ENCODE measurements at places on chromosomes 3 and 15.

GRCh38 chr3:72844436-72844993 is 3.7 kb downstream of the SHQ1 start:
- no peak for DNase-seq

DNA sequence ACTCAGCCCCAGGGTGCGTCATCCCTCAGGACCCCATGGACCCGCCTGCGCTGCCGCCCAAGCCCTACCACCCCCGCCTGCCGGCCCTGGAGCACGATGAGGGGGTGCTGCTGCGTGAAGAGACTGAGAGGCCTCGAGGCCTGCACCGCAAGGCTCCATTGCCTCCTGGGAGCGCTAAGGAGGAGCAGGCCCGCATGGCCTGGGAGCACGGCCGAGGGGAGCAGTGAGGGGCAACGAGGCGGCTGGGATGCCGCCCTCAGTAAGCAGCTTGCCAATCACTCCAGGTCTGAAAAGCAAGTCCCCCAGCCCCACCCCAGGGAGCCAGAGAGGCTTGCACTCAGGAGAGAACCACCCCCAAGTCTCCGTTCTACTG is 3.8 kb upstream of the MANF start:
- DNase-seq = no peak

DNA sequence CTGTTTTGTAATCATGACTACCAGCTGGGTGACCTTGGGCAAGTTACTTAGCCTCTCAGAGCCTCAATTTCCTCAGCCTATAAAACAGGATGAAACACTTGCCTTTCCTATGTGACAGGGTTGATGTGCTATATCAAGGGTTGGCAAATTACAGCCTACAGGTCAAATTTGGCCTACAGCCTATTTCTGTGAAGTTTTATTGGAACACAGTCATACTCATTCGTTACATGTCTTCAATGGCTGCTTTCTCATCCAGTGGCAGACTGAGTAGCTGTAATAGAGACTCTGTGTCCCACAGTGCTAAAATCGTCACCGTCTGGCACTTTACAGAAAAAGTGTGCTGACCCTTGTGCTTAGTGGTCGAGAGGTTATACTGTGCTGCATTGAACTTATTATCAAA is 16.6 kb downstream of the ABHD6 start:
- DNase-seq = no peak

GRCh38 chr15:80168421-80168820 is 15.6 kb downstream of the FAH start:
- DNase-seq = no peak

GRCh38 chr3:16992198-16992597 is 107.4 kb downstream of the PLCL2 start:
- DNase-seq = no peak

DNA sequence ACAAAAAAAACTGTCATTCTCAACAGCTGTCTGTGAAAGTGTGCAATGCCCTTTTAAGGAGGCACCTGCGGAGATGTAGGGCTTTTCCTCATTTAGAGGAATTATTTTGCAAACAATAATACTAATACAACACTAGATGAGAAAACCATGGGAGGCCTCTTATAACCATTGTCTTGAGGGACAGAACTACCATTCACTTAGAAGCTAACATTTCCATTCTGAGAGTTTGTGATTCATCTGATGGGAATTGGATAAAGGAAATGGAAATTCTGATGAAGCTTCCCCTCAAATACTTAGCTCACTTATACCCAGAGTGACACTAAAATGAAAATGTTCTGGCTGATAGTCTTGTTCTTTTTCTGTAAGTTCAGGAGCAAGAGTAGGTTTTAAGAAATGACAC is 147.7 kb downstream of the CADPS start:
- DNase-seq = no peak

GRCh38 chr15:33988384-33988783 is 20.1 kb downstream of the CHRM5 start:
- no peak for DNase-seq

DNA sequence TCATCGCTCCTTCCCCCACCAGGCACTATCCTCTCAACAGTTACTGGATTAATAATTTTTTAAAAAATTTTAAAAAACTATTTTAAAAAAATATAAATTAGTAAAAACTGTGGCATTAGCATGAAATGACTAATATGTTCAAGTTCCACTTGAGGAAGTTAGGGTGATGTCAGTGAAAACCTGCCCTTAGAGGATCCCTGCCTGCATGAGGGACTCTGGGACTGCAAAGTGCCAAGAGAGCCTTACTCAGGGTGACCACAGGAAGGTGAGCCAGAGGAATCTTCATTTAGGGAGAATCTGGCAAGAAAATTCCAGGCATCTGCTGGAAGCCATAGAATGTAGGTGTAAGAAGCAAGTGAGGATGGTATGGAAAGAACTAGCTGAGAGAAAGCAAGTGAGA is 157.7 kb upstream of the BCL6 start:
- DNase-seq = no peak

DNA sequence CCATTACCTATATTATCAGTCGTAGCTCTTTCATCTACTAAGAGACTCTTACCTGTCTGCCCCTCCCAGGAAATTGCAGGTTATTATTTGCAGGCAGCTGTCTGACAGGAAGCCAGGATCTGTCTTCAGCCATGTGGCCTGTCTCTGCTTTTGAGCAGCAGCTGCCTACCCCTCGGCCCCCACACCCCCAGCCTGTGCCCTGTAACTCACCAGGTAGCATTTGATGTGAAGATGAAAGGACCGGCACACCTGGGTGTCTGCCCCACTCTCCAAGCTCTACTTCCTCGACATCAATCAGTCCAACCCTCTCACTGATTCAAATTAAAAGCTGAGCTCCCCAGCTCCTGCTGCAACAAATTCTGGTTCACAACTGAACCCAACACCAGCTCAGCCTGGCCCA is 197.2 kb upstream of the CTNNB1 start:
- DNase-seq = no peak

DNA sequence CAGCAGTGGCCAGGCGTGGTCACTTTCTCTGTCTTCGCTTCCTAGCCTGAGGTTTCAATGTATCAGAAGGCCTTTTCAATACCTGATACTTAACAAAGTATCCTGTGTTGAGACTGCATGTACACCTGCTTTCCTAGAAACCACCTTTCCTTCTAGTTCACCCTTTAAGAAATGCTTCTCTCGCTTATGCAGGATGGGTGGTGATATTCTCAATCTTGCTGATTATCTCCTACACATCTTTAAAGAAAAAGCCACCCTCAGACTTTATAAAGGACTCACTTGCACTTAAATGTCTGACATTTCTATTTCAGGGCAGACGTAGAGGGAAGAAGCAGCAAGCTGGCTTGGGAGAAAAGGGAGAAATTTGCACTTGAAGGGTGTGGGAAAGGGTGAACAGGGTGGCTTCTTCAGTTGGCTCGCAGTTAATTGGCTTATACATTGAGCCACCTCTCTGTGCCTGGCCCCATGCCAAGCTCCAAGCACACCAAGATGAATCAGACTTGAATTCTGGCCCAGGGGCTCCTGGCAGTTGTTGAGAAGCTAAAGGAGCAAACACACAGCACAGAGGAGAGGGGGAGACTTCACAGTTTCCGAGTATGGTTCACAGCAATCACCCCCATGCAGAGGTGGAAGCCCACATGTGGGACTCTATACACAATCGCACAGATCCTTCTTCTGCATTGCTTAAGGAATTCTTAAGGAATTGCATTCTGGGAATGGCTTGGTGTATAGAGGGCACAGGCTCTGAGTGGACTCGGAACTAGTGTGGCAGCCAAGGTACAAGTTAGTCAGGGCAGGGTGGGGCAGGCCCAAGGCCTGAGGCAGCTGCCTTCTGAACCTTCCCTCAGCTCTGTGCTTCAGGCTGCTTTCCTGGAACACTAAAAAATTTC is 1.3 kb downstream of the ARL6IP5 start:
- DNase-seq = no peak

DNA sequence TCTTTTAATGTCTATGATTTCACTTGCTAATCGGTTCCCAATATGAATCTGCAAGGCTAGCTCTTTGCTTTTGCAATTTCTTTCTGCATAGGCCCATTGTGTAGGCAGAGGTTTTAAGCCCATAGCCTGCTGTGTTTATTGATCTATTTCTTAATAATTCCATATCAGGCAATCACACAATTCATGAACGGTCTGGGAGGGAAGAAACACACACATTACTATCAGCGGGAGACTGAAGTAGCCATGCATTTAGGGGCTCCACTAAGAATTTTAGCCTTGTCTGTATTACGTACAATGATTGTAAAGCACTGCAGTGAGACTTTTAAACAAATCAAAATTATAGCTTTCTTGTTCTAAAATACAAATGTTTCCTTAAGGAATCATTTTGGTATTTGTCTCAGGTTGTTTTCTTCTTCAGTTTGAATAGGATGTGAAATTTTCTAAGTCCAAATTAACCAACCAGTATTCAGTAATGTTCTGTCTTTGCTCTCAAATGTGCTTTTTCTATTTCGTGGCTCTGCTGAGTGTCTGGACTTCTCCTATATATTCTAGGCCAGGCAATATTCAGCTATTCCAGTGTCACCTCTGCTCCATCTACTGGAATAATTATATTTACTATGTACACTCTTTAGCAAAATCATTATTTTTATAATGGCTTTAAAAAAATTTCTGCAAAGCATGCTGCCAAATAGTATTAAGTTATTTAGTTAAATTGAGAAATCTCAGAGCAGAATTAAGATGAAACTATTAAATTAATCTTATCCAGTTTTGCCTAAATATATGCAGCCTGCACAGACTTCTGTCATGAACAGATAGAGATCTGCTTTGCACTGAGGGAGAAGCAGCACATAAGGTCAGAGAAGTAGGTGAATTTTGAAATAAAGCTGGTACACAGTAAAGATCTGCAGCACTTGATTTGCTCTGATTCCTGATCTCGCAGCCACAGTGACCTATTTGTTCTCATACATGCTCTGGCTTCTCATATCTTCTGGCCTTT is 103.0 kb upstream of the NAALADL2 start:
- no peak for DNase-seq

DNA sequence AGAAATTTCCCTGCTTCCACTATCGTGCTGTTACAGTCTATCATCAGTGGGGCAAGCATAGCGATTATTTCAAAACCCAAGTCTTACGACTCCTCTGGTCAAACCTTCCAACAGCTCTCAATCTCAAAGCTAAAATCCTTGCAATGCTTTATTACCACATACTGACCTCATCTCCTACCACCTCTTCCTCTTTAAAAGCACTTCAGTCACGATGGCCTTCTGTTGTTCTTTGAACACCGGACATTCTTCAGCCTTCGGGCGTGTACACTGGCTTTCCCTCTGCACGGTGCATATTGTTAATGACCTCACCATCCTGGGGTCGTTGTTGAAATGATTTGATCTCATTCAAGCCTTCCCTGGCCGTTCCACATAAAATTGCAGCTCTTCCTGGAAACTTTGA is 31.1 kb downstream of the MAGEL2 start:
- DNase-seq = no peak

DNA sequence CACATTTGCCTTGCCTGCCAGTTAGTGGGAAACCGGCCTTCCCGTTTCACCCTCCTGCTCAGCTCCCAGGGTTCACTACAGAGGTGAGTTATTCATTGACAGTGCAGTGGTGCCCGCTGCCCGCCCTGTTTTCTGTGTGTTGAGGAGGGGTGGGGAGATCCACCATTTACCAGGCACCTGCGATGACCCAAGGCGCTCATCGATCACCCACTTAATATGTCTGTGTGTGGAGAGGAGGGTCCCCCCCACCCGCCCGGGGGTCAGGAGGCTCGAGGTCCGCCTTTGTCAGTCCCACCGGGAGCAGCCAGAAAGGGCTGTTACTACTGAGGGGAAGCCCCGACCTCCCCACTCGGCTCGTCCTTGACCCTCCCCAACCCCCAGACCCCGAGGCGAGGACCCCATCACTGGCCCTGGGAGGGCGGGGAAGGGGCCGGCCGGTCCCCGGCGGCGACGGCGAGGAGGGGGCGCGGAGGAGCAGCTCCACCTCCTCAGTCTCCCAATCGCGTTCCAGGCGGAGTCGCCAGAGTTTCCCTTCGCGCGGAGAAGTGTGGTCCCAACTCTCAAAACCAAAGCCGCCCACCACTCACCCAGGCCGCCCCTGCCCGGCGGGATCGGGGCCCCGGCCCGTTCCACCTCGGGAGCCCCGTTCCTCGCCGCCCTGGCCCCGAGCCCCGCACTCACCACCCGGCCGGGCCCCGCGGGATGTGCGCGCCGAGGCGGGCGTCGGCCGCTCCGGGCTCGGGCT is 1.1 kb downstream of the PLXNB1 start:
- peak; percentile 56 for DNase-seq

DNA sequence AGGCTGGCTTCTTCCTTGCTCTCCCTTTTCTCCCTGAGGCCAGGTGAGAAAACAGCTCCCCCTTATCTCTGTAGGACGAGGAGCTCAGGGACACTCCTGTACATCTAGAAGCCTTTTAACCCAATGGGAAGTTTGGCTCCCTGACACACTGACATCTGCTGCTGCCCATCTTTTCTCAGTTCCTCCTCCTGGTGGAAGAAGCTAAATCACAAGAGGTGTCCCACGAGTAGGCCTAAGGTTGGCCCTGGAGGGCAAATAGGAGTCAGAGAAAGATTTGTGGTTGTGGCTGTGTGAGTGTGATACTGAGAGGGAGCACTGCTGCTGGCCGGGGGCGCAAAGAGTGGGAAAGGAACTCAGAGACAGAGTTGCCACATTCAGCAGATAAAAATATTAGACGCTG is 49.5 kb downstream of the ARHGAP31 start:
- DNase-seq = no peak

DNA sequence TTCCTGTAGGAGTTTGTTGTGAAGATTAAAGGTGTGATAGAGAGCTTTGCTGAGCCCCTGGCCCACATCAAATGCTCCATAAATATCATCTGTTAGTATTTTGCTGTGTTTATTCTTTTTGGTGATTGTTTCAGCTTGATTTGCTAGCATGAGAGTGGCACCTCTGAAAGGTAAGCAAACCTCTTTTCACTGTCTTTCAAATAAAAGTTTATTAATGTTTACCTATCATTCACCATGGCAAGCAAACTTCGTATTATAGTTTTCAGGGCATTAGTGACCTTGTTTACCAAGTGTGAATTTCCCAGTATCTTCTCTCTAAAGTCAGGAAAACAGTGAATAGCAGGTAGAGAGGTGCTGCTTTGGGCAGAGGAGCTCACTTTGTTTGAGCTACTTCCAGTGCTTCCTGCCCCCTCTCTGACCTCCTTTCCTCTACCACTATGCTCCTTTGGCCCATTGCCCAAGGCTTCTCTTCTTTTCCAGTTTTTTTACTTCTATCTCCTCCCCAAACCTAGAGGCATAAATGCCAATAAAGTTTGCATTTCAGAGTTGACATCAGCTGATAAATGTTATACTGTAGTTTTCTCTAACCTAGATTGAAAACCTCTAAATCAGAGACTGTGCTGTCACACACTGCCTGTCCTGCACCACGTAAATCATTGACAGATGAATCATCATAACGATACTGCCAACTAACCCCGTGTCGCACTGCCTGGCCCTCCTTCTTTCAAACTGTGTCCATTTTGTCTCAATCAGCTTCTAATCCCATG is 569.0 kb downstream of the TUSC7 start:
- no peak for DNase-seq

GRCh38 chr3:118833075-118833474 is 201.6 kb downstream of the IGSF11 start:
- DNase-seq = no peak

DNA sequence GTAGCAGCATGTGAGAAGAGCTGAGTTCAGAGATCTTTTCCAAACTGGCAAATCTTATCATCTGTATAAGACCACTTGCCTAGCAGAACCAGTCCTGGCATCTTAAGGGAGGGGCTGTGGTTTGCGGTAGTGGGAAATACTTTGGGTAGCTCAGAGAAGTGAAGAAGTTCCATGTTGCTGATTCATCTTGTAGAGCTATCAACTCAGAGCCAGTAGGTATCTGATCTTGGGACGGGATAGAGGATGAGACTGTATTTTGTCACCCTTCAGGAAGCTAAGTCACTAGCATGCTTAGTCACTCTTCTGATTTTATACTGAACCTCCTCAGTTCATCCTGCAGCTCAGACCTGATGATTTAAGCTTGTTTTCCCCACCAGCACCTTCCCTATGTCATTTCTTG is 211.4 kb downstream of the NR1D2 start:
- DNase-seq = no peak

GRCh38 chr3:23468203-23468602 is 265.1 kb downstream of the UBE2E2 start:
- no peak for DNase-seq

All from endothelial cell (in vitro differentiated cells).